CD4-positive, alpha-beta T cell treated with Interleukin-17A for 1 hour (primary cell): ENCODE measurements at places on chromosomes 4 and X.

DNA sequence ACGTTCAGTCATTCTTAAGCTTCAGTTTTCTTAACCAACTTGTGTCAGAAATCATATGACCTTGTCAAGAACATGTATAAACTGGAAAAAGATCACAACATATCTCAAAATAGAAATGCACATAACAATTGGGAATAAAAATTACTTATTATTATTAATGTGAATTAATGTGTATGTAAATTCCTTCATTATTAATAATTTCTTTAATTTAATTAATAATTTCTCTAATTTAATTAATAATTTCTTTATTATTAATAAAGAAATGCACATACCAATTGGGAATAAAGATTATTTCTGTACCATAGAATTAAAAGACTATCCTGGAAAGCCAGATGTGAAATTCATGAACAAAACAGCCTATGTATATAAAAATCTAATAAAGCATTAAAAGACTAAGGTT is 718.5 kb upstream of the PCDH7 start:
- no peak for DNase-seq

GRCh38 chr4:76388160-76388908 is 32.6 kb downstream of the CCDC158 start:
- DNase-seq, result no peak

- no peak for DNase-seq
Observed at GRCh38 chr4:144518181-144518895, 127.6 kb upstream of the HHIP start.

GRCh38 chr4:107718351-107718965 is 1.6 kb downstream of the PAPSS1 start:
- no peak for DNase-seq
